HAP-1 (cell line): ENCODE measurements at places on chromosomes 5 and 9.

- no peak for DNase-seq
Observed at GRCh38 chr5:133381571-133382365, 230.6 kb downstream of the FSTL4 start.

GRCh38 chr9:126604059-126605055 is 9.4 kb upstream of the LMX1B start:
- DNase-seq: no peak

DNA sequence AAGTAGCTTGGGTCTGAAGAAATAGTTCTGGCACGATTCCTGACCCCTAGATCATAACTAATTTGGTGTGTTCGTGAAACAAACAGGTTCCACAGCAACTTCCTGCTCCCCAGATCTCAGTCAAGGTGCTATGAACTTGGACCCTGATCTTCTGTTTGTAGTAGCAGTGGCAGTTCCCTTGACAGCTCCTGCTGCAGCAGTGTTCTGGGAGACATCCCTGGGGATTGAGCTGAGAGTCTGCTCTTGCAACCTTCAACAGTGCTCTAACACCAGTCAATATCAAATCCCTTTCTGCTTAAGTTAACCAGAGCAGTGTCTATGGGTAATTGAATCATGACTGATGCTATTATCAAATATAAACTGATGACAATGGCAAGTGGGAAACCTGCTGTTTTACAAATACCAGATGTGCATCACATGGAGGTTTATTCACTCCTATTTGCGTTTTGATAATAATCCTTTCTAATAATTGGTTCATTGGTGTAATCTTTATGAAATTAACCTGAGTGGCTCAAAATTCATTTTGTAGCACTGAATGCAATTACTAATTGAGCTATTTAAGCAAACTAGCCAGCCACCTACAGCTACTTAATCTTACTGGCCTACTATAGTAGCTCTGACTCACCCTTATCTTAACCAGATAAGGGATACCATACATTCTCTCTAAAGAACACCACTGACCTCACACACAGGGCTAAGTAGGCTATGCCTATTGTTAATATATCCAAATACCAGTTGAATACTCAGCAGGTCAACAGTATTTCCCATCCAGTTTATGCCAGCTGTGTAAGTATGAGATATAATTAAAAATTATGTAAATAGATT is 21.9 kb downstream of the KDM4C start:
- DNase-seq: no peak

GRCh38 chr5:170360709-170361108 is 28.5 kb downstream of the KCNMB1 start:
- no peak for DNase-seq

DNA sequence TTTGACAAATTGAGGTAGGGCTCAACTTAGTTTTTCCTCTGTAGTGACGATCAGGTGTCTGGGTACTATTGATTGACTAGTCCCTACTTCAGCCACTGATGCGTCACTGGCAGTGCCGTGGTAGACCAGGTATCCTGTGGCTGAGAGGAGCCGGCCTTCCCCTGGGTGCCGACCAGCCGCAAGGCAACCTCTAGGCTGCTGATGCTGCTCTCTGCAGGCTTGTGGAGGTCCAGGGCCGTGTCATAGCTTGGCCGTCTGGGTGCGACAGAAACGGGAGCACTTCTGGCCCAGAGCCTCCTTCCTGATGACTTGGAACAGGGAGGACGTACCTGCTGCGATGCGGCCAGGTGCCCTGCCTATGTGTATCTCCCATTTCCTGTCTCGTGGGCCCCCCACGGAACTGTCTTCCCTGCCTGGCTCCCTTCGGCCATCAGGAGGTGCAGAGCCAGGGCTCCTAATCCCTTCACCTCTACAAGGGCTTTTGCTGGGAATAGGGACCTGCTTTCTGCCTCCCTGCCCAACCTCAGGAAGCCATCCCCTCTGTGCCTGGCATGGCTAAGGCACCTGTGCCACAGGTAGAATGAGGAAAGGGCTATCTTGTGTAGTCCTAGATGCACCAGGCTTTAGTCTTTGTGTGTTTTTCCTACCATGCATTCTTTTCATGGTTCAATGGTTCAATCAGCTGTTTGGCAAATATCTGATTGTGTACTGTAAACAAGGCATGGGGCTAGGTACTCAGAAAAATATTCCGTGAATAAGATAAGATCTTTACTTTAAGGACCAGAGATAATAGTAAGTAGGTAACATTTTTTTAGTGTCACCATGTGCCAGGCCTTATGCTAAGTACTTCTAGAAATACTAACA is 44.6 kb downstream of the MVB12B start:
- no peak for DNase-seq

DNA sequence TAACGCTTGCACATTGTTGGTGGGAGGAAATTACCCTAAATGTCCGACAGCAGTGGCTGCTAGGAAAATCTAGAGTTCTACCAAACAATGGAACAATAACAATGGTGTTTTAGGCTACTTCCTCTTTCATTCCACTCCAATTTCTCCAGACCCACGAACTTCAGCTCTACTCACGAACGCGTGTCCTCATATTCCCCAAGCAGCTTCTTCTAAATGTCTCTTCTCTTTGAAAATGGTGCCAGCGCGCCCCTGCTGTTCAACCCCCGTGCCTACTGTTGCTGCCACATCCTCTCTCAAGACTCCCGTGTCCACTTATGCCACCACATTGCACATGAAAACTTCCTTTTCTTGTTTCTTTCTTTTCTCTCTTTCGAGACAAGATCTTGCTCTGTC is 25.6 kb downstream of the OR2V2 start:
- DNase-seq: no peak

DNA sequence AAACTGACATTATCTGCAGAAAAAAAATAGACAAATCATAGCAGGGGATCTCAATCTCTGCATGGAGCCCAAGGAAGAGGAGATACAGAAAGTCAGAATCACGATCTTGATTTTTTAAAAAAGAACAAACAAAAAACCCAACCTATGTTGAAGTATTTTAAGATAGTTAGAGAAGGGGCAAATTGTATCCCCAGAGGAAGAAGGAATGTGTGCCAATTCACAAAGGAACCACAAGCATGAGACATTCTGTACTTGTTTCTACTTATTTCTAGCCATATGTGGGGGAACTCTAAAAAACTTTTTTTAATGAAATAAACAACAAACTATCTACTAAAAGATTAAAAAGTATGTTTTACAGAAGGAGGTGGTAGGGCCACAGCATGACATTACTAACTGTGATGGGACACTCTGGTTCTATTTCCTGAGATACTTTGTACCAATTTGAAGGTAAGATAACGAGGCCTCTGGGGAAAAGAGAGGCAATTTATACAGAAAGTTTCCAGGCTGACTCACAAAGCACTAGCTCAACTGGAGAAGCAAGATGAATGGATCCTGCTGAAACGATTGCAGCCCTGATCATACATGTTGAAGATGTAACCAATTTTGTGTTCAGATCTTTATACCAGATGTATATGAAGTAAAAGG is 22.5 kb downstream of the RANBP3L start:
- DNase-seq: no peak

DNA sequence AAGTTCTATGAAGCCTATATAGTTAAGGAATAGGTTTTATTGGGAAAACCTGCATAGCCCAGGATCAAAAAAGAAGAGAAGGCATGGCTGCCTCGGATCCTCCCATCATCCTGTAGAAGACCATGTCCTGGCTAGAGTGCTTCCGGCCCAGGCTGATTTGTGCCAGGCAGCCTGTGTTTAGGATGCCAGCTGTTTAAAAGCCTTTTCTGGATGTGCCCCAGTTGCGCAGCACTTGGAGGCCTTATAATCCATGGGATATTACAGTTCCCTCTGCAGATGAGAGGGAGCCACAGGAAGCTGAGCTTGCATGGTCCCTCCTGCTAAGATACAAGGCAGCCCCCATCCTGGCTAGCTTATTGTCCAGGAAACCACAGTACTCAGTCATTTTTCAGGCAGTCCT is 97.9 kb downstream of the CHSY3 start:
- no peak for DNase-seq

DNA sequence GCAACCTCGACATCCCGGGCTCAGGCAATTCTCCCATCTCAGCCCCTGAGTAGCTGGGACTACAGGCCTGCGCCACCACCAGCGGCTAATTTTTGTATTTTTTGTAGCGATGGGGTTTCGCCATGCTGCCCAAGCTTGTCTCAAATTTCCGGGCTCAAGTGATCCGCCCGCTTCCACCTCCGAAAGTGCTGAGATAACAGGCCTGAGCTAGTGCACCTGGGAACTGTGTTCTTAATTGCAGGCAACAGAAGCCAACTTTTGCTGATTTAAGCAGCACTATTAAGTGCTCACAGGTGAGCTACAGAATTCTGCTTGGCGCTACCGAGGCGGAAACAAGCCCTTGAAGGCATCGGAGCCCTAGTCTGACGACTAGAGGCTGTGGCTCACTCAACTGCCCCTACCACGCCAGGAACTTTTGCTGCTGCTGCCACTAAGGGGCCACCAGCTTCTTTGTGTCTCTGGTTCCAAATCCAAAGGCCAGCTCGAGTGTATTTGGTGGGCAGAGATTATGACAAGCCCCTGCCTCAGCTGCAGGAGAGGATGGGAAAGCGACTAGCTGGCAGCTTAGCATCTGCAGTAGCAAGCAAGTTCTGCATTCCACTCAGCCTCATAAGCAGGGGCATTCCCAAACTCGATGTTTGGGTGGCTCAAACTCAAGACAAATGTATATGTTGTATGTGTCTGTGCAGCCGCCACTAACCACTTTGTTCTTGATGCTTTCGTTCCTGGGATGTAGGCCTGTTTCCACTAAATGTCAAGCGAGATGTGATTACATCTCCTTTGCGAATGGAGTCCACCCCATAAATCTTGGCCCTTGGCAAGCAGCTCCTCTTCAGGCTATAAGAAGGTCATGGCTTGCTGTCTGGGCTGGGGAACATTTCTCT is 10.6 kb upstream of the HMCN2 start:
- DNase-seq: no peak

GRCh38 chr5:56647099-56647850 is 168.1 kb upstream of the MAP3K1 start:
- no peak for DNase-seq

- no peak for DNase-seq
Observed at GRCh38 chr9:130054325-130054786, 650 bp downstream of the GPR107 start.

- DNase-seq: no peak
Observed at GRCh38 chr5:142825378-142826089, 55.4 kb downstream of the ARHGAP26 start.

GRCh38 chr5:11075035-11075805 is 314.2 kb upstream of the DAP start:
- DNase-seq: no peak

- DNase-seq: no peak
Observed at GRCh38 chr9:84153885-84154284, 173.3 kb downstream of the RMI1 start.

GRCh38 chr5:59656351-59657254 is 236.9 kb downstream of the PDE4D start:
- no peak for DNase-seq

DNA sequence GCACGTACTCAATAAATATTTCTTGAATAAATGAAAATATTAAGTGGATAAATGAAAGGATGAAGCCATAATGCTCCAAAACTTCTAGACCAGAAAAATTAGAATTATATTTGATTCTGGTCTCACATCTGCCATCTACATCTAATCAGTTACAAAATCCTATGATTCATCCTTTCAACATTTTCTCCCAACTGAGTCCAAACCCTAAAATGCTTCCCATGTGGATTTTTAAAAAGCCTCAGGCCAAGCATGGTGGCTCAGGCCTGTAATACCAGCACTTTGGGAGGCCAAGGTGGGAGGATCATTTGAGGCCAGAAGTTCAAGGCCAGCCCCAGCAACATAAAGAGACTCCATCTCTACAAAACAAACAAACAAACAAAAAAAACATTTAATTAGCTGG is 31.6 kb upstream of the FST start:
- no peak for DNase-seq

- no peak for DNase-seq
Observed at GRCh38 chr5:132069561-132069960, 4.0 kb upstream of the CSF2 start.

DNA sequence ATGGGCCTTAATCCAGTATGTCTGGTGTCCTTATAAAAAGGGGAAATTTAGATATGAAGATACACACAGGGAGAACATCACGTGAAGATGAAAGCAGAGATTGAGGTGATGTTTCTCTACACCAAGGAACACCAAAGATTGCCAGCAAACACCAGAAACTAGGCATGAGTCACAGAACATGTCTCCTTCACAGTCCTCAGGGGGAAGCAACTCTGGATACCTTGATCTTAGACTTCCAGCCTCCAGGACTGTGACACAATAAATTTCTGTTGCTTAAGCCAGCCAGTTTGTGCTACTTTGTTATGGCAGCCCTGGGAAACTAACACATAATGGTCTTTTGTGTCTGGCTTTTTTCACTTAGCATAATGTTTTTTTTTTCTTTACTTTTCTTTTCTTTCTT is 41.2 kb upstream of the STRBP start:
- no peak for DNase-seq

GRCh38 chr5:84197538-84197937 is 187.1 kb downstream of the EDIL3 start:
- no peak for DNase-seq

GRCh38 chr9:33202552-33203201 is 35.5 kb upstream of the B4GALT1 start:
- no peak for DNase-seq

DNA sequence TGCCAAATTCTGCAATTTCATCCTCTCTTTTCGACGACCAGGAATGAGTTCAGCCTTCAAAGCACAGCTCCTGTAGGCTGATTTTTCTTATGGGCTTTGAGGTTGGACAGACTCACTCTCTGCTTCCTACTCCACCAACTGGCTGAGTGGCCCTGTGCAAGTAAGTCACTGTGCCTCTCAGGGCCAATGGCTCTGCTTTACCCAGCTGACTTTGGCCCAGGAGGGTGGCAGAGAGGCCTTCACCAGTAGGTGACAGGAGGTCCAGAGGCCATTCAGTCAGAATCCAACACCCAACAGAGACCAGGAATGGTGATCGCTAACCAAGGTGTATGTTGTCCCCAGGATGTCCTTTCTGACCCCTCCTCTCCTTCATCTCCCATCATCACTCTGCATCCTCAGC is 49.5 kb upstream of the ALDH1B1 start:
- DNase-seq: no peak

DNA sequence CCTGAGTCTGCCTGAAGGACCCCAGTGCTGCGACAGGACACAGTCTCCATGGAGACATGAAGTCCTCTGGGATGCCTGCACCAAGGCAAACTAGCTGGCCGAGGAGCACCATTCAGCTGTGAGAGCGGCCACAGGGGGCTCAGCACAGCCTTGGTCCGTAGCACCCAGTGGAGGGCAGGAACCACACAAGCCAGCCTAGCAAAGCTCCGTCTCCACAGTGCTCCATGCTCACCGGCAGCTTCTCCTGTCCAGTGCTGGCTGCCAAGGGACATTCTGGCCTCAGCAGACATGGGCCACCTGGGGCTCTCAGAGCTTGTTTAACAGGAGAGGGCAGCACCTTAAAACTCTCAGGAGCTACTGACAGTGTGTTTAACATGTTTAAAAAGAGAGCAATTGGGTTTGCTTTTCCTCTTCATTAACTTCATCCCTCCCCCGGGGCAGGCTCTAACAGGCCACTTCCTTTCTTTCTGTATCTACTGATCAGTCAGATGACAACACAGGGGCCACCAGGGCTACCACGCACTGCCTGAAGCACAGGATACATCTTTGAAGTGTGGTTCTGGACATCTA is 57.0 kb downstream of the SECISBP2 start:
- no peak for DNase-seq
